ENCODE measurements at places on chromosomes 12 and 14.

GRCh38 chr12:79531518-79531917 is 159.2 kb downstream of the PAWR start:
- DNase-seq: no peak

DNA sequence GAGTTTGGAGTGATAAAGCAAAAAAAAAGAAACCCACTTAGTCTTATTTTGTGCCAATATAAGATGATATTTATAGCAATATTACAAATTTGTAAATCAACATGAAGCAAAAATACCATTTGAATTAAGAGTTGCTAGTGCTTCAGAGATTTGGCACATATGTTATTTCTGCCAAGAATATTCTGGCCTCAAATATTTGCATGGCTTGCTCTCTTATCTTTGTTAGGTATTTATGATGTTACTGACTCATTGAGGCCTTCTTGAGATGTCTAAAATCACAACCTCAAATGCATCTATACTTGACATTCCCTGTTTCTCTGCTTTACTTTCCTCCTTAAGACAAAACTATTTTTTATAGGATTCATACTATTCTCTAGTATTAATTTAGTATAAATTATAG is 301.5 kb downstream of the NELL2 start:
- no peak for DNase-seq

GRCh38 chr14:99481745-99482099 is 513 bp downstream of the CCNK start:
- DNase-seq: no peak

DNA sequence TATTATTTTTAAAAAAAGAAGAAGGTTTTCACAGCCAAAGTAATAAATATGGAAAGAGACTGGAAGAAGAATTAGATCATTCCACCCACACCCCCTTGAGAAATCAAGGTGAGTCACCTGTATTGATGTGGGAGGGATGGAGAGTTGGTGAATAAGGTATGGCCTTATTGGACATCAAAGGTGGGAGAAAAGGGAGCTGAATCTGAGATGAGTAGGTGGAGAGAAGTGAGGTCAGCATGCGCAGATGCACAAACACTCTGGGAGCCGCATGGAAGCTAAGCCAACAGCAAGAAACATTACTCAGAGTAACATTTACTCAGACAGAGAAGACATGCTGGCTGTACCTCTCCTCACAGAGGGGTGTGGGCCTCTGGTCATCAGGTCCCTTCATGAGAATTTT is 113.1 kb upstream of the FOXG1 start:
- no peak for DNase-seq

- no peak for DNase-seq
These were observed 12.9 kb upstream of the TRIM9 start for GRCh38 chr14:51107801-51108200.

- DNase-seq: no peak
These were observed 383.3 kb upstream of the DDHD1 start for GRCh38 chr14:53536446-53536845.

DNA sequence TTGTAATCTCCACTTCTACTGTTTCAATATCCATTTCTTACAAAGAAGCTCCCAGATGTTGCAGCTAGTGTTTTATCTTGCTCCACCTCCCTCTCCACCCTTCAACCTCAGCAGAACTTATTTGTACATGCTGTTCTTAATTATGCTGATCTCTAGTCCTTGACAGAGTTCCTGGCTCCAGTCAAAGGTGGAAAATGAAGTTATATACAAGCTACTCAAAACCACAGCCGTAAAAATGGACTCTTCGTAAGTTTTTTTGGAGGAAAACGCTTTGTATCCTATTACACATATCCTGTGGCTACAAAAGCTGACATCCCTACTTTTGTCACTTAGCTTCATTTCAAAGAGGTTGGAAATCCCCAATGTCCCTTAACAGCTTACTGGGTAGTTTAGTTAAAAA is 1.3 kb downstream of the CLEC1A start:
- no peak for DNase-seq

- DNase-seq: no peak
These were observed 501.9 kb downstream of the TRHDE start for GRCh38 chr12:72774023-72774422.

DNA sequence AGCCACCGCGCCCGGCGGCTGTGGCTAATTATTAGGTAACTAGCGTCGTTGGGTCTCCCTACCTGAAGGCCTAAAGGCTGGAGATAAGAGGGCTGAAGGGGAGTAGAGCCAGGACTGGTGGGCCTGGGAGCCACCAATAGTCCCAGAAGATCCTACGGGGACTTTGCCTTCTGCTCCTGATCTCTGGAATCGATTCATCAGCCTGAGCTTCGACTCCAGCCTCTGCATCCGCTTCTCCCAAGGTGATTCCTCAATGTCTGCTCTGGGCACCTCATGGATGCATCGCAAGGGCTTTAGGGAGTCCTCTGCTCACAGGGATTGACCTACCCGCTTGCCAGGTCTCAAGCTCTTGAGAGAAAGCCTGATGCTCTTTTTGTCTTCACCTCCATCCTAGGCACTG is 14.7 kb upstream of the KDM2B start:
- DNase-seq: no peak

GRCh38 chr14:34711169-34711568 is 3.2 kb downstream of the CFL2 start:
- DNase-seq: no peak

DNA sequence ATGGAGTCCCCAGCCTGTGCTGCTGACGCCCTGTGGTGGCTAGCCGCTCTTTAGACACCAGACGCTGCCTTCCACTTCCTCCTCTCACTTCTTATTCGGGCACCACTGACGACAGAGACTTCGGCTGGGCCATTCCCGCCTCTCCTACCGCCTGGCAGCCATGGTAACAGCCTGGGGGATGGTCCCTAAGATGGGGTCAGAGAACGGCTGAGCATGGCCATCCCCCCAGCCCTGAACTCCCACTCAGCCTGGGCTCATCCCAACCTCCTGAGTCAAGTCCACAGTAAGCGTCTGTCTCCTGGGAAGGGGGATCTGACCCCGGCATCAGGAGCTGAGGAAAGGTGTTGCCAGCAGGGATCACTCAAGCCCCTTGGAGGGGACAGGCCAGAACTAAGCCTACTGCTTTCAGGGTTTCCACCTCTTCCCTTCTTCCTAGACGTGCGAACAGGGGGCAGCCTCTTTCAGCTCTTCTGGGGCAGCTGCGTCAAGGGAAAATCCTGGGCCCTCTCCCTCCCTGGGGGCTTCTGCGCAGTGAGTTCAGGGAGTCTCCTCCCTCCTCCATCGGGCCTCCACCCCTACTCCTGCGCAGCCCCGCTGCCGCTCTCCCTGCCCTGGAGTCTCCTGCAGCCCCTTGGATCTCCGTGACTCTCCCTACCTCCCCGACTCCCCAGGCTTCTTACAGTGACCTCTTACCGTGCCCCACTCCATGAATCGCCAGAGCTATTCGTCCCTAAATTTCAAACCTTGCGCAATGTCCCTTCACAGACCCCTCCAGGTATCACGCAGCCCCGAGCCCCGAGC is 643 bp upstream of the TAMALIN start:
- DNase-seq: no peak

- no peak for DNase-seq
These were observed 8.0 kb downstream of the RBMS2 start for GRCh38 chr12:56529656-56530055.

- DNase-seq: no peak
These were observed 28.2 kb upstream of the NELL2 start for GRCh38 chr12:44904321-44904720.

DNA sequence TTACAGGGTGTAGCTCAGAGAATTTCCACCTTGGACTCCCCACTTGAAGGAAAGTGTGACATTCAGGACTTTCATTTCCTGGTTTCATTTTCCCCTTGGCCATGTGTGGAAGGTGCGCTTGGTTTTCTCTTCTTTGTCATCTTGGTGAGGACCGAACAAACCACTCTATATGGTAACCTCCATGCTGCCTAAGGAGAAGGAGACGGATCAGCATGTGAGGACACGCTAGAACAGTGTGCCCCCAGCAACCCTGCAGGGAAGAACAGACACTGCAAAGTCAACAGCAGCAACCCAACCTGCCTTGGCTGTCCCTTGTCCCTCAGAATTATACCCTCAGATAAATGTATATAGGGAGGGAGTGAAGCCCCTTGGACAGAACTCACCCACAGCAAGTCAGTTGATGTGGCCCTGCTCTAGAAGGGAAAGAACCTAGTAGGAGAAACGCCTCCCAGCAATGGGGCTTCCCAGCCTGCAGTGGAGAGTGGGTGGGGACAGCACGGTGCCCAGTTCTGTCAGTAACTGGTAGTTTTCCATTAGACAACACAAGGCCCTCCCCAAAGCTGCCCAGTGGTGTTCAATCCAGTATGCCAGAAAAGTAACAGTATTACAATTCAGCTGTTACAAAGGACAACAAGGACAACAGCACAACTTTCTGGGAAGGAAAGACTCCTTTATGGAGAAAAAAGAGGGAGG is 18.9 kb upstream of the COCH start:
- no peak for DNase-seq

DNA sequence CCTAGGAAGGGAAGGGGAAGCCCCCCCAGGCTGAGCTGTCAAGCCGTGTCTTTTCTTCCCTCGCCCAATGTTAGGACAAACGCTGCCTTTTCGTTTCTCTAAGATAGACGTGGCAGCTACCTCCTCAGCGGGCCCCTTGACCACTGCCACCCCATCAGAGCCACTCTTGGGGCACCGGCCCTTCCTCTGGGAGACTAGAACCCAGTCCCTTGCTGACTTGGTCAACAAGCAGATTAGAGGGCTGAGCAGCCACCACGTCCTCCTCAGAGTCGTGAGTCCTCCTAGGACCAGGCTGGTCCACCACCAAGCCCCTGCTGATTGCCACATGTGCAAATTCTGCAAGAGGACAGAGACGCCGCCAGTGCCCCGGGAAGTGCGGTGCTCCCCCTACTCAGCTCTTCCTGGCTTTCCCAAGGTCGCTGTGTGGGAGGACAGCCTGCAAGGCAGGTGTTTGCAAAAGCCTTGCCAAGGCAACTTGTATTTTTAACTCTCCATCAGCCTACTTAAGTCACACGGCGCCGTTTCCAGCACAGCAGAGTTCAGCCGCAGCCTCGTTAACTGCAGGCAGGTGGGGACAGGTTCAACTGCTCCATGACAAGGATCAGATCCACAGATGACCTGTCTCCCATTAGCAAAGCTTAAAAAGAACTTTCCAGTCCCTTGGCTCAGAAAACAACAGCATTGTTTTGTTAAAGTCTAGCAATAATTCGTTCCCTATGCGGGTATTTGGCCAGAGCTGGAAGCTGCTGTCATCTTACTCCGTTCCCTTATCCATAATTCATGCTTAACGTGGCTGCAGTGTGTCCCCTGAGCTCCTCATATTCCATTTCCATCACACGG is 65.6 kb downstream of the TESC start:
- DNase-seq: no peak

- DNase-seq: no peak
These were observed 17.5 kb downstream of the KNTC1 start for GRCh38 chr12:122544537-122544936.

- DNase-seq: no peak
These were observed 67.5 kb upstream of the BTG1 start for GRCh38 chr12:92213166-92213565.

- DNase-seq: no peak
These were observed 336.9 kb downstream of the SNAPC1 start for GRCh38 chr14:62099091-62099490.

Measured in stimulated activated CD4-positive, alpha-beta T cell treated with anti-CD3 and anti-CD28 coated beads, Interleukin-1b, Interleukin-23, amount 100 ng/mL, for 24 hours (primary cell).